ENCODE measurements at places on chromosomes 2 and 18.

- DNase-seq, result no peak
Observed at GRCh38 chr2:207265869-207266268, 100.1 kb upstream of the KLF7 start.

DNA sequence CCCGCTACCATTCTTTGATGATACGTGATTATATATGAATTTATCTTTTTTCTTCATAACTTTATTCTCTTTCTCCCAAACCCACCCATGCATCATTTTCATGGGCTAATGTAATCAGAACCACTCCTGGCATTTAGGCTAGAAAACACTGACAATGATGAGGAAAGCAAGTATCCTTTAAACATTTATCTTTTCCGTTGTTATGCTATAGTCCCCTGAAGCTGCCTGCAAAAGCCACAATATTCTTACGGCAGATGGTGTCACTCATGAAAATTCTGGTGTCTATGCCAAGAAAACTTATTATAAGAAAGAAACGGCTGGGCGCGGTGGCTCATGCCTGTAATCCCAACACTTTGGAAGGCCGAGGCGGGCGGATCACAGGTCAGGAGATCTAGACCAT, 221.8 kb upstream of the CTAGE1 start:
- DNase-seq, result no peak

GRCh38 chr2:3241971-3242746, 135.5 kb downstream of the EIPR1 start:
- no peak for DNase-seq

- no peak for DNase-seq
Observed at GRCh38 chr2:51710222-51710621, 678.3 kb upstream of the NRXN1 start.

DNA sequence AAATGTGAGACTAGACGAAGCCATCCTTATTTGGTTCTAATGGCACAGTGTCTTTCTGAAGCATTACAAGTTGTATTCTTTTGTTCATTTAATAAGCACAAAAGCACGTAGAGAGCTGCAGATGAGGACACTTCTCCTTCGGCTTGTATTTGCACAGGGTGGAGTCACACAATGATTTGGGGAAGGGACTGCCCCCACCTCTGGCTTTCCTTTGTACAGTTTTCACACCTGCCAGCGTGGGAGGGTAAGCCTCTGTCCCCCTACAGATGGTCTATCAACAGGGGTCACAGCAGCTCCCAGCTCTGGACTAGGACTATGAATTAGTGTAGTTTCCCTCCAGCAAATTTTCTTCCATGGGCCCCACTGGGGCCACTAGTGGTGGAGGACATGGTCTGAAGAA, 108.2 kb upstream of the KLHL14 start:
- DNase-seq, result no peak

- DNase-seq, result no peak
Observed at GRCh38 chr2:241617431-241618154, 19.4 kb downstream of the THAP4 start.

DNA sequence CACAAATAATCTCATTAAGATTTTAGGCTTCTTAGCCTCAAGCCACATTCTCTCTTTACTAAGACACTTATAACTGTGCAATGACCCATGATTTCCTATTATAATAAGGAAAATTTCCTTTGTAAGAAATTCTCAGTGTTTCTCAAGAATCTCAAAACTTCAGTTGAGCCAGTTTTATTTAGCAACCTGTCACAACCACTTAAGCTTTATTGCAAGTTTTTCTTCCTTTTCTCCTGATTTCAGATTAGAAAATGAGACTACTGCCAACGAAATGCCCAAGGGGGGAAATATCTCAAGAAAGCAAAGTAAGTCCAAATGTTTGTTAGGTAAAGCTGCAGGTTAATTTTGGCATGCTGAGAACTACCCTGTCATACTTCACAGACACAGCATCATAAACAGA, 178.5 kb downstream of the THADA start:
- DNase-seq, result no peak

GRCh38 chr2:152432206-152432653, 97.3 kb downstream of the FMNL2 start:
- DNase-seq, result no peak

- DNase-seq, result no peak
Observed at GRCh38 chr18:70359071-70359470, 70.2 kb downstream of the SOCS6 start.

DNA sequence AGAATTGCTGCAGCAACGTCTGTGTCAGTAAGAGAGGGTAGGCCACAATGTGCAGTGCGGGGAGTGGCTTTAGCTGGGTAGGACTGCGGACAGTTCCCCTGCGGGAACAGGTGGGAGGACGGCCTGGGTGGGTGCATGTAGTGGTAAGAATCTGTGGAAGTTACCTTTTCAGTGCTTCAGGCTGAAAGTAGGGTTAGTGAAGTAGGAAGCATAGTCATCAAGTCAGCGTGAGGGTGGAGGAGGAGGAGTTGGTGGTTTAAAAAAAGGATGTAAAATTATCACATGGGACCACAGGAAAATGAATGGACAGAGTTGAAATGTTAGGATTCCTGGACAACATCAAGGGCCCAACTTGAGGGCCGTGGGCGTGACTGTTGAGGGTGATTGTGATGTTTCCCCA, 13.2 kb downstream of the CEP192 start:
- no peak for DNase-seq

- DNase-seq, result no peak
Observed at GRCh38 chr2:31097962-31098613, 40.2 kb downstream of the GALNT14 start.

All from NCI-H2107 (cell line).